Stimulated activated CD8-positive, alpha-beta memory T cell treated with anti-CD3 and anti-CD28 coated beads, Interleukin-12 subunit alpha, Interleukin-12 subunit beta, amount 100 ng/mL, for 1 hour (primary cell): ENCODE measurements at places on chromosomes 4 and X.

DNA sequence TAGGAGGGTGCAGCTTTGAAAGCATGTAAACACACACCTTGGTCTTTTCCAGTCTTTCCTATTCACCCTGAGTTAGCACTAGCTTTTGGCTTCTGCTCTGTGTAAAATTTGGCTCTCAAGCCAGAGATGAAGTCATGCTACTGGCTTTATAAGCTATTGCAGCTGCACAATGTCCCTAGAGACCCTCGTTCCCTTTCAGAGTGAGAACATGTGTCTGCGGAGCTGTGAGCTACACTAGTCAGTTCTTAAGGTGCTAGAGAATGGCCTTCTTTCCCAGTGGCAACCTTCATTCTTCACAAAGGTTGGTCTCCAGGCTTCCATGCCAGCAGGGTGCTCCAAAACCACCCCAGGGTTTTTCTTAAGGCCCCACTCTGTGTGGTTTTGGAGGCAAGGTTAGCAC, 199.1 kb downstream of the SPATA18 start:
- no peak for DNase-seq

DNA sequence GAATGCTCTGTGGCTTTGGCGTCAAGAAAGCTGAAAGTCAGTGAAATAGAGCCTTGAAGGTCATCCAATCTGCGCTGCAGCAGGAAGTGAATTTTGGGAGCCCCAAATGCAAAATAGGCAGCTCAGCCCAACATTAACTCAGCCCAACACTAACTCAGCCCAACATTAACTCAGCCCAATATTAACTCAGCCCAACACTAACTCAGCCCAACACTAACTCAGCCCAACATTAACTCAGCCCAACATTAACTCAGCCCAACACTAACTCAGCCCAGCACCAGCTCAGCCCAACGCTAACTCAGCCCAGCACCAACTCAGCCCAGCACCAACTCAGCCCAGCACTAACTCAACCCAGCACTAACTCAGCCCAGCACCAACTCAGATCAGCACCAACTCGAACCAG, 71.5 kb downstream of the SORBS2 start:
- DNase-seq, result no peak

- peak; percentile 9 for DNase-seq
Observed at GRCh38 chrX:78321809-78322208, 5.6 kb downstream of the CYSLTR1 start.

GRCh38 chr4:45155081-45155777, 428.9 kb upstream of the GNPDA2 start:
- no peak for DNase-seq

DNA sequence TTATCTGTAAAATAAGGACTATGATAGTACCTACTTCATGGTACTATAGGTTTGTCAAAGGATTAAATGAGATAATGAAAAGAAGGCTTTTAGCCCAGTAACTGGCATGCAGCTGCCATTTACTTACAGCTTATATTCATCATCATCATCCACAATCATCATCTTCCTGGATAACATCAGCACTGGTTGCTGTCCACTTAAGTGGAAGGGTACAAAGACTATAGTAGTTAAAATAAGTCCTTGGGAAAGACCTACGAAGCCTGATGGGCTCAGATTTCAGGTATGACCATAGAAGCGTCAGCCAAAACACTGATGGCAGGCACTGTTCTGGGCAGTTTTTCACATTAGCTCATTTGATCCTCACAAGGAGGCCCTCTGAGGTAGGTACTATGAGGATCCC, 20.6 kb downstream of the CCDC149 start:
- DNase-seq, result no peak

DNA sequence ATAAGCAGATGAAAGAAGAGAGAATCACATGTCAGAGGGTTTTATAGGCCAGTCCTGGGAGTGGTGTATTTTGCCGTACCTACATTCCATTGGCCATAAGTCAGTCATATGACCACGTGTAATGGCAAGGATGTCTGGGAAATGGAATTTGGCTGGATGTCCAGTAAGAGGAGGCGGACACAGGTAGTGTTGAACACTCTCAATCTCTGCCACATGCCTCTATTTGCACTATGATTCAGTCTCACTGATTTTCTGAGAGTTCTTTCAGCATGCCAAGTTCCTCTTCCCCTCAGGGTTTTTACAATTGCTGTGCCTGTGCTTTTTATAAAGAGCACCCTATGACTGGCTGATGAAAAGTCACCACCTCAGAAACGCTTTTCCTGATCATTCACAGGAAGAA, 164.2 kb upstream of the GPR101 start:
- DNase-seq, result no peak

GRCh38 chr4:74021601-74022000, 16.9 kb downstream of the CXCL3 start:
- DNase-seq, result no peak

DNA sequence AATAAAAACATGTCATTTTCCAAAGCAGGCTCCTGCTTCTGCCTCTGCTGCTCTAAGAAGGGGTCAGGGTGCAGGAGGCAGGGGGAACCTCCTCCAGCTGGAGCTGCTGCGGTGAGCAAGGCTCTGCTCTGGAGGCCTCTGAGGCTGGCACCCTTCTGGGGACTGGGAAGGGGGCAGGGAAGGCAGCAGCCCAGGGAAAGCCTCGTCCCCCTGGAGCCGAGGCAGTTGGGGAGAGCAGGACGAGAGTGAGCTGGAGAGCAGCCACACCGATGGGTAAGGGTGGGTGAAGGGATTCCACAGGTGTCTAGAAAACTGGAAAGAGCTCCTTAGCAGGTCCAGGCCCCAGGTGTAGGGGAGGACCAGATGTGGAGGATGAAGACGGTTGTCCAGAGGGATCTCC, 2.0 kb upstream of the CTAG2 start:
- no peak for DNase-seq

GRCh38 chr4:101271516-101271915, 75.8 kb downstream of the PPP3CA start:
- no peak for DNase-seq

- DNase-seq, result no peak
Observed at GRCh38 chr4:128451270-128451905, 163.8 kb upstream of the PGRMC2 start.

GRCh38 chr4:20474119-20474518, 222.4 kb downstream of the SLIT2 start:
- DNase-seq, result no peak

DNA sequence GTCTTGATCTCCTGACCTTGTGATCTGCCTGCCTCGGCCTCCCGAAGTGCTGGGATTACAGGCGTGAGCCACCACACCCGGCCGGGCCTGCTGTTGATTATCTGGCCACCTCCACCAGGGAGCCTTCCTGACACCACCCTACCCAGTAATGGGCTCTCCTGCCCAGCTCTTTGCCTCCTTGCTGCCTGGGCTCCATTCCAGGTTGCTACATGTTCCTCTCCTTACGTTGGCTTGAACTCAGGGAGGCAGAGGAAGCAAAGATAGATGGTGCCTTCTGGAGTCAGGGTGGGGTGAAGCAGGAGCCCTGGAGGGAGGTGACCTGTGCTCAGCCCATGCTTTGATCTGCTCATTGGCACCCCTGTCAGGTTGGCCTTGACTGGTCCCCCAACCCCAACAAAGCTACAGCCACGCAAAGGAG, 26.3 kb downstream of the FLNA start:
- no peak for DNase-seq

- no peak for DNase-seq
Observed at GRCh38 chr4:31237233-31237632, 517.1 kb downstream of the PCDH7 start.

- DNase-seq, result no peak
Observed at GRCh38 chr4:162684371-162684700, 482.4 kb downstream of the NAF1 start.

GRCh38 chrX:39556056-39556455, 541.7 kb downstream of the BCOR start:
- no peak for DNase-seq

DNA sequence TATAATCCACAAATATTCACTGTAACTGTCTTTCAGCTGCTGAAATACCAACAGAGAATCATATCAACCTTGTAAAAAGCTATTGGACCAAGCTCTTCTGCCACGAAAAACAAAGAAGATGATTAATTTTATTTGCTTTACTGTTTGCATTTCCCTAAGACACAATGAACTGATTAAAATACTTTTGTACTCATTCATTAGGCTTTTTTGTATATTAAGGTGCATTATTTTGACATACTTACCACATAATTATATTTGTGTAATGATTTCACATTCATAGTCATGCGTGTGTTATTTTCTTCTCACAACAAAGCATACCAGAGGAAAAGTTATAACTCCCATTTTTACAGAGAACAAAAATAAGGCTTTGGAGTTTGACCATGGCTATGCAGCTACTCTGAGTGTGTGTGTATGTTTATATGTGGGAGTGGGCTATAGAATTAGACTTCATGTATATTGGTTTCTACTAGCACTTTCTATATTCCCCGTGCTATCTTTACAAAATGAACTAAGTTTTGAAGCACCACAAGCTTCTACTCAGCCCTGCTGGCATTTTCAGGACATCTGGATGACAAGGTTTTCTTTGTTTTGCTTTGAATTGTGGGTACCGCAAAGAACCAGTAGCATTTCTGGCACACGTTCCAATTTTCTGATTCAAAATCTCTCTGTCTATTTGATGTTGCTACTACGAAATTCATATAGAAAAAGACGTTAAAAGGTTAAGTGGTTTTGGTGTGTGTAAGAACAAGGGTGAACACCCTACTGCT, 11.0 kb upstream of the FGF5 start:
- no peak for DNase-seq

DNA sequence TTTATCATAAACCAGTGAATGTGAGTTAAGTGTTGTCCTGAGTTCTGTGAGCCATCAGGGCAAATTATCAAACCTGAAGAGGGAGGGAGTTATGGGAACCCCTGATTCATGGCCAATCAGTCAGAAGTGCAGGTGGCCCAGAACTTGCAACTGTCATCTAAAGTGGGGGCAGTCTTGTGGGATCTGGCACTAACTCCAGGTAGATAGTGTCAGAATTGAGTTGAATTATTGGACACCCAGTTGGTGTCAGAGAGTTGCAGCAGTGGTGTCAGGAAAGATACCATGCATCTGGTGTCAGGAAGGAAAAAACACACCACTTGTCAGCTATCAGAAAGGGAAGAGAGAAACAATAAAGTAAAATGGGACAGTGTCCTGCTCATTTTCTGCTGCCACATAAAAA, 8.4 kb downstream of the CORIN start:
- DNase-seq, result no peak

DNA sequence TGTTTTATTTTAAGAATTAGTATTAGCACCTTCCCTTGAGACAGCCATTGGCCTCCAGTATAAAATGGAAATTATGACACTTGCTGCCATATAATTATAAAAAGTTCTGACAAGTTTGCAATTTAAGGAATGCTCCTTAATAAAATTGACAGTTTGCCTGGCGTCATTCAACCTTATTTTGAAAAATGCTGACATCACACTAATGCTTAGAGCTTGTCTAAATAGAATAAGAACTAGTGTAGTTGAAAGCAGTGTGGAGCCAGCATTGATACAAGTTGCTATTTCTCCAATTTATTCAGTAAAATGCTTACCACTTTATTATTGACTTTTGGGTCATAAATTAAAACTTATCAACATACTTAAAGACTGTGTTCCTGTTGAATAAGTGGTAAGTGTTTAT, 54.3 kb upstream of the ARX start:
- DNase-seq, result no peak

DNA sequence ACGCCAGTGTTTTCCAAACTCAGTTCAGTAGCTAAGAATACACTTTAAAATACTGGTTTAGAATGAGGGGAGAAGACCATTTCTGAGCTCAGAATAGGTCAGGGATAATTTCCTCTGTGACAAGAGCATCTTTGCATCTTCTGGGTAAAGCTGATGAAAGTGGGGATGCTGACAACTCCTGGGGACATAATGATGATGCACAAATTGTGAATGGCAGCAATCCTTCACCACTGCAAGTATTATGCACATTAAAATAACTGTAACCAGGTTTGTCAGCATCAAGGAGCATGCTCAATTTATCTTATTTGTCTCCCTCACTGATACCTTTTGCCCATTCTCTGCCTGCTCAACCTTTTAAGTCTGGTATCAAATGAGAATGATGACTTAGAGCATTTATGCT, 248.2 kb downstream of the EPHA5 start:
- no peak for DNase-seq

GRCh38 chrX:120823556-120823955, 52.1 kb downstream of the CT47B1 start:
- DNase-seq, result no peak

GRCh38 chrX:10984213-10984612, 126.9 kb upstream of the HCCS start:
- no peak for DNase-seq

DNA sequence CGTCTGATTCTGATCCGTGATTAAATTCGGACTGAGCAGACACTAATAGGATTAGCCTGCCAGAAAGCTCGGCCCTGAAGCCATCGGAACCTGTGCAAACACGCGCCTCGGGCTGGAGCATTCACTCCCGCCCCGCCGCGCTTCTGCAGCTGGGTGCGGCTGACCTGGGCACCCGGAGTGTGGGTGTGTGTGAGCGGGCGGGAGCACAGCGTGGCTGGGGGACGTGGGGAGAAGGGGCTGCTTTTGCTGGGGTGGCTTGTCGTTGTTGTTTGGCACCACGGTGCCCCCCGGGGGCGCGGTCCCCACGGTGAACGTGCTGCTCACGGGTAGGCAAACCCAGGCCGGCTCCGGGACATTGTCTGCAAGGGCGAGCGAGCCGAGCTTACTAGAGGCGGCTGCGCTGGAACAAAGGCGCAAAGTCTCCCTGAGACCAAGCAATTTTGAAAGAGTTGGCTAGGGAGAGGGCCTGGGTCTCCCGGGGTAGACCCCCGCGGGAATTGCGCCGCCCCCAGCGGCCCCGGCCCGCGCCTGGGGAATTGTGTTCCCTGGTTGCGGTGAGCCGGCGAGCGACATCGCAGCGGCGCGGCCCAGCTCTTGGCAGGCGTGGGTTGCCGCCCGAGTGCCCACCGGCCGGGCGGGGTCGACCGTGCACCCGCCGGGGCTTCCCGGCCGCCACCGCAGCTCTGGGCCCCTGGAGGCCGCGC, 1.4 kb downstream of the MAMLD1 start:
- DNase-seq, result no peak

DNA sequence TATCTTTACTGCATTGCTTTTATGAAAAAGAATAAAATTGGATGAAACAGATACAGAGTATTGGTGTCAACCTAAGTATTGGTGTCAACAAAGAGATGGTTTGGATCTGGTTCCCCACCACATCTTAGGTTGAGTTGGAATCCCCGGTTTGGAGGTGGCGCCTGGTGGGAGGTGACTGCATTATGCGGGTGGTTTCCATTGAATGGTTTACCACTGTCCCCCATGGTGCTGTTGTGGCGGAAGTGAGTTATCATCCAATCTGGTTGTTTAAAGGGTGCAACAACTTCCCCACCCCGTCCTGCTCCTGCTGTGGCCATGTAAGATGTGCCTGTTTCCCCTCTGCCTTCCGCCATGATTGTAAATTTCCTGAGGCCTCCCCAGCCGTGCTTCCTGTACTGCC, 52.8 kb upstream of the CD99 start:
- no peak for DNase-seq

GRCh38 chrX:116111934-116112595, 58.5 kb upstream of the AGTR2 start:
- DNase-seq, result no peak
